Fibroblast of the aortic adventitia (primary cell): ENCODE measurements at places on chromosomes 5 and 9. TPM values are rescaled to one million over a fixed set of nuclear protein-coding genes. Genes with fewer than 3 reads are reported as not detected.

GRM6 gene
- not detected in 2 replicates for total RNA-seq

DNA sequence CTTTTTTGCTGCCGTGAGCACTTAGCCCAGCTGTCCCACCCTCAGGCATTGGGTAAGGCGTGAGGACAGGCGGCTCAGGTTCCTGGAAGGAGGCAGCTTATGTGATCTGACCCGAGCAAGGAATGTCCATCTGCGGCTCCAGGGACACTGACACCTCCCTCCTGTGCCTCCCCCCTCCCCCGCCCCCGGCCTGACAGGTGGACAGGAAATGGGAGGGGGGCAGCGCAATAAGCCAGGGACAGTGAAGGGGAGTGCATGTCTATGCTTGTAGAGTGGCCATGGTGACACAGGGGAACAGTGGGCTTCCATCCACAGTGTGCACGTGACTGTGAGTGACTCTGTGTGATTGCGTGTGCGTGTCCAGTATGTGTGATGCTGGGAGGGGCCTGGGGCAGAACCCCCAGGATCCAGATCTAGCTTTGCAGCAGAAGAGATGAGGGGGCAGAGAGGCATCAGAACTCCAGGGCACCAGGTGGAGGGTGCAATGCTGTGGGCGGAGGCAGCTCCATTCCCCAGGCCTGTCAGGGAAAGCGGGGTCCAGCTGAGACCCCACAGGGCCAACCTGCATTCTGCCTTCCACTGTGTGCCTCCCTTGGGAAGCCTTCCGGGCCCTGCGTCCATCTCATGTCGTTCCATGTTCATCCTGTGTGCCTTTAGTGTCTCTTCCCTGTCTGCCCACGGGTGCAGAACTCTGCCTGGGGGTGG lies 30.5 kb downstream of the CNTFR start:
- DNase-seq: no peak

GRCh38 chr9:88266416-88266815 lies 121.8 kb upstream of the SPIN1 start:
- DNase-seq: peak; percentile 41

DNA sequence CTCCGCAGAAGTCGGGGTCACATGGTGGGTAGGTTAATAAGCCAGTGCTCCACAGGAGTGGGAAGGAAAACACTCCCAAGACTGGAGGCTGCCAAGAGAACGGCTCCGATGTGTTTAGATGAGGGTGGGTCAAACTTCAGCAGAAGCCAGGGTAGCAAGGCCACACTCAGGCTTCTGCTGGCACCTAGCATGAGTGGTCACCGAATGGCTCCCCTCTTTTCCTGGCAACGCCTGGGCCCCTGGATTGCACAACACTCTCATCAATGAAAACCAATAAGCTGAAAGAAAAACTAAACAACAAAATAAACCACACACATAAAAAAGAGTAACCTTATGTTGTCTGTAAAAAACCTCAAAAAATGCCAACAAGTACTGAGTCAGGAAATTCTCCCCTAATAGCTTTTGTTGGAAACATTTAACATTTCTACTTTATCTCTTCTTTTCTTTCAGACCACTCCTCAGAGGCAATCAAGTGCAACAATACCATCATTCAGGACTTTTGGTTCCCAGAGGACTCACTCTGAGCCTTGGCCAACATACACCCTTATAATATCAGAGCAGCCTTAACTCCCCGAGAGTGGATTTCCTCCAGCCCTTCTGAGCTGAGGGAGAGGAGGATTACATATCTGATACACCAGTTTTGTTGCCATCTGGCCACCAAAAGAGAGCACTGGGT lies 279.9 kb downstream of the ENC1 start:
- peak; percentile 65 for DNase-seq

- no peak for DNase-seq
Observed at GRCh38 chr5:10543585-10544040, 20.3 kb upstream of the ANKRD33B start.

GRCh38 chr5:147685993-147686392 lies 96.5 kb downstream of the JAKMIP2 start:
- DNase-seq: no peak

DNA sequence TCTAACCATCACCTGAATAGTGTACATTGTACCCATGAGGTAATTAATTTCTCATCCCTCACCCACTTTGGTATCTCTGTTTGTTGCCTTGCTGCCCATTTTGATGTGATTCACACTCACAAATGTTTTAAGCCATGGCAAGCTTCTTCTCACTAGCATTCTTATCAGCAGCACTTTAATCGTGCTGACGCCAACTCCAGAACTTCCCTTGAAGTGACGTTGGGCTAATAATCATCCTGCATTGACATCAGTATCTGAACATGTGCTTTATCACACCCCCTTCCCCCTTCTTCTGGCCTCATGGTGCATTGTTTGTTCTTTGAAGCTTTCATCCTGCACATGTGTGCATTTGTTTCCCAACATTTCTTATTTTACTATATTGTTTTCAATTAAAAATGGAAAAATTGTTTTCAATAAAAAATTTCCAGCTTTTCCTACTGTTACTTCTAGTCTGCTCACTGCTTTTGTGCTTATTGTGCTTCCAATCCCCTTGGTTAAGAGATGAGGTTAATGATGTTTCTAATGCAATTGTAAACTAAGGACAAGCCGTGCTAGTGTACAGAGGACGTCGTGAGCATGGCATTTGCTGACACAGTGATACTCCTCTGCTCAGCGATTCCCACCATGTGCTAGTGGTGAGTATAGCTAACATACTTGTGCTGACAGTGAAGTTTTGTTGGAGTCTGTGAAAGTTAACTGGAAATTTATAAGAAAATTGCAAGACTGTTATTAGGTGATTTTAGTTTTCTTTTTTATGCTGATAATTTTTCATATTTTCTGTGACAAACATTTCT lies 238.5 kb downstream of the KDM4C start:
- DNase-seq: no peak

FNBP1 gene
- 44.4 and 57.9 TPM in 2 replicates for total RNA-seq

DNA sequence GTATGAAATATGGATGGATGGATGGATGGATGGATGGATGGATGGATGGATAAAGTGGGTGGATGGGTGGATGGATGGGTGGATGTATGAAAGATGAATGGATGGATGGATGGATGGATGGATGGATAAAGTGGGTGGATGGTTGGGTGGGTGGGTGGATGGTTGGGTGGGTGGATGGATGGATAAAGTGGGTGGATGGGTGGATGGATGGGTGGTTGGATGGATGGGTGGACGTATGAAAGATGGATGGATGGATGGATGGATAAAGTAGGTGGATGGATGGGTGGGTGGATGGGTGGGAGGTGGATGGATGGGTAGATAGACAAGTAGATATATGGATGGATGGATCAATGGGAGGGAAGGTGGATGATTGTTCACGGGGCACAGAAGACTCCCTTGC lies 19.0 kb downstream of the UNC5A start:
- DNase-seq: no peak

DNA sequence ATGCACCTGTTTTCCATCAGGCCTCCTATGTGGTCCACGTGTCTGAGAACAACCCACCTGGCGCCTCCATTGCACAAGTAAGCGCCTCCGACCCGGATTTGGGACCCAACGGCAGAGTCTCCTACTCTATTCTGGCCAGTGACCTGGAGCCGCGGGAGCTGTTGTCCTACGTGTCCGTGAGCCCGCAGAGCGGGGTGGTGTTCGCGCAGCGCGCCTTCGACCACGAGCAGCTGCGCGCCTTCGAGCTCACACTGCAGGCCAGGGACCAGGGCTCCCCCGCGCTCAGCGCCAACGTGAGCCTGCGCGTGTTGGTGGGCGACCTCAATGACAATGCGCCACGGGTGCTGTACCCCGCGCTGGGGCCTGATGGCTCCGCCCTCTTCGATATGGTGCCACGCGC lies 1.7 kb downstream of the PCDHGB1 start:
- DNase-seq: no peak

NIM1K gene
- total RNA-seq: 0.65 and 1.9 TPM in 2 replicates

DNA sequence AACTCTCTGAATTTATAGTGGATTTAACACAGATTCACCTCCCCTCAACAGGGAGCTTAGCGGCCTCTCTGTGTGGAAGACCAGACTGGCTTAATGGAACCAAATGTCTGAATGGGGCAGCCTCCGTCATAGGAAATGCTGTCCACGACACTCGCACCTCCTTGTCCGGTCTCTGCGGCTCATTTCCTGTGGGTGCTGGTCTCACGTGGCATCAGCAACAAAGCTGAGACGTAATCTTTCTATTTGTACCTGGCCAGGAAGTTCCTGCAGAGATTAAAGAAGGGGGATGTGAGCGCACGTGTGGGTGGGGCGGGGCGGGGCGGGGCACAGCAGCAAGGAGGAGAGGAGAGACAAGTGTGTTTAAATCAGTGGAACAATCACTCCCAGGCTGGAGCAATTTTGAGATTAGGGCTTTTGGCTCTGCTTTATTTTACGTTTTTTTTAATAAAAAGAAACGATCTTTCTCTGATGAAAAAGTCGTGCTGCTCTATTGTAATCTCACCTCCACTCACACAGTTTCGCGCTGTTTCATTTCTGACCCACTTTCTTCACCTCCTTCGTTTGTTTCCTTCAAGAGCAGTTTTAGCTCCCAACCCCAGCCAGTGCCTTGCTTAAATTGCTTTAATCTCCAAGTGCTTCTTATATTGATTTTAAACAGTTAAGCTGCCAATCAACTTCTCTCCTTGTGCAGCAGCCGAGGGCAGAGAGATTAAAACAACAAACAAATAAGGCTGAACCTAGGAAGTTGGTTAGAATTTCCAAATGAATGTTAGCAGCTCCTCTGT lies 132.2 kb upstream of the ASTN2 start:
- no peak for DNase-seq

FAXDC2 gene
- 9.8 and 17.4 TPM in 2 replicates for total RNA-seq

GABBR2 gene
- total RNA-seq: 0.16 and 0.27 TPM in 2 replicates

GRXCR2 gene
- total RNA-seq: 0.09 TPM in 1 of 2 replicates, not detected in the other

DNA sequence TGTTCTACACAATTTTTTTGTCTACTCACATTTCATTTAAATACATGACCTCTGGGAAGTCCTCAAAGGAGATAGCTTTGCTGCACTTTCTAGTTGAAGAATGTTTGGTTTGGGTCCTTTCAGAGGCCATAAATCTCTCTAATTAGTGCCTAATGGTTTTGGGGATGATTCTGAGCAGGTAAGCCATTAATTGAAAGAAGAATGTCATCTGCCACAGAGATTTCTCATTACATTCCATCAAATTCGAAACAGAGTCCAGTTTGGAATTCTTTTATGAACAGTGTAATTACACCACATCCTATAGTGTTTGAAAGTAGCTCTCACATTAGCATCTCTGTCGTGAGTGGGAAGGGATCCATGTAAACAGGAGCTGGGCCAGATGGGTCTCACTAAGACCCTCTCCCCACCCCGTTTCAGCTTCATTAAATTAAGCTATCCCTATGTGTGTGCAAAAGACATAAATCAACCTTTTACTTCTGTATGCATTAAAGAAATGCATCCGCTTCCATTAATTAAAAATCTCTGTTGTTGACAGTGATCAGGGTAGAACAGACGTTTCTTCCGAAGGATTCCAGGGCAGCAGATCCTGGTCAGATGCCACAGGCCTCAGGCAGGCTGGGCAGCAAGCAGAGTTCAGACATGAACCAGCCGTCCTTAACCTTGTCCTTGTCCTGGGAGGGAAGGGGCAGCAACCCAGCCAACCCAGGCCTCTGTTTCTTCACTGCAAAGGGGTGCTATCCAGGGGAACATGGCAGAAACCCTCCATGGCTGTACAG lies 99.8 kb upstream of the MAP1B start:
- no peak for DNase-seq

- no peak for DNase-seq
Observed at GRCh38 chr5:181008136-181008535, 19.5 kb downstream of the BTNL3 start.

SOX30 gene
- 0.09 TPM in 1 of 2 replicates, not detected in the other for total RNA-seq

ADAMTS13 gene
- 1.4 and 2.1 TPM in 2 replicates for total RNA-seq

- no peak for DNase-seq
Observed at GRCh38 chr5:159901772-159902171, 14.5 kb upstream of the ADRA1B start.

DNA sequence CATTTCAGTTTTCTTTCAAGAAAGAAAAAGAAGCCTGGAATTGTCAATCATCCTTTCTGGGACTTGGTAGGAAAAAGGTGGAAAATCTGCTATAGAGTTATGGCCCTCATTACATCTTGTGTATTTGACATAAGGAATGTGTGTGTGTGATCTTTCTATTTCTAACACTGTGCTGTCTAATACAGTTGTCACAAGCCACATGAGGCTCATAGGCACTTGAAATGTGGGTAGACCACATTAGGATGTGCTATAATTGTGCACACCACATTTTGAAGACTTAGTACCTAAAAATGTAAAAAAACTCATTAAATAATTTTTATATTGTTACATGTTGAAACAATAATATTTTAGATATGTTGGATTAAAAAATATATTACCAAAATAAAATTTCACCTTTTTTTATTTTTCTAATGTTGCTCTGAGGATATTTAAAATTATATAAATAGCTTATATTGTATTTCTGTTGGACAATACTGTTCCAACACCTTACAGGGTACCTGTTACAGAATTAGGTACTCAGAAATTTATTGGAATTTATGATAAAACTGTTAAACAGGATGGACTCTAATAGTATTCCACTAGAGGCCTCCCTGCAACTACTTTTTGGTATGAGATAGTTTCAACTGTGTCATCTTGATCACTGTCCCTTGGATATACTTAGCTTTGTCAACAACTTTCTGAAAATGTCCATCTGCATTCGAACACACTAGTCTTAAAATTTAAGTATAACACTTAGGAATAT lies 18.4 kb downstream of the MSANTD3 start:
- DNase-seq: no peak

FGF10 gene
- total RNA-seq: 0.16 and 1.2 TPM in 2 replicates

RASEF gene
- 0.27 and 0.41 TPM in 2 replicates for total RNA-seq

- no peak for DNase-seq
Observed at GRCh38 chr9:133692364-133692985, 45.7 kb downstream of the SARDH start.

DNA sequence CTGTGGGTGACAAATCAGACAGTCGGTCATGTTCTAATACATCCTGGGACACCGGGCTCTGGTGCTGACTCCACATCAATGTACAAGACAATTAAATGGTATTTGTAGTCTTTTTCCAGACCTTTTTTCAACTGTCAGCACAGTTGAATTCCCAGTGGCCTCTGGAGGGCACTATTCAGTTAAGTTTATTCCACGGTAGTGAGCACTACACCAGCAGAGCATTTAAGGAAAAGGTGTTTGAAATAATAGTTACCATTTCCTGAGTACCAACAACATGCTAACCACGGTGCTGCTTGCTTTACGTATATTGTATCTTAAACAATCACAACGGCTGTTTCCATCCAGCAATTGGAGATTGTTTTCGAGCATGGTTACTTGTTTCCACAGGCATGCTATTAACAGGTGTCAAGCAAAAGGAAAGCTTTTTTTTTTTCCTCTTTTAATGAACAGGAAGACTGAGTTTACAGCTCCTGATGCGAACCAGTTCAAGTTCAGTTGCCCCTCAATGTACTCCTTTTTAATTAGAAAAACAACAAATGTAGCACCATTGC lies 186.7 kb downstream of the PDZD2 start:
- DNase-seq: peak; percentile 75
